Anterior cingulate cortex (tissue), 58 donors: ENCODE measurements at places on chromosomes 5 and 9.

GRCh38 chr5:42579320-42579719, 156.1 kb downstream of the GHR start:
- DNase-seq = no peak

DNA sequence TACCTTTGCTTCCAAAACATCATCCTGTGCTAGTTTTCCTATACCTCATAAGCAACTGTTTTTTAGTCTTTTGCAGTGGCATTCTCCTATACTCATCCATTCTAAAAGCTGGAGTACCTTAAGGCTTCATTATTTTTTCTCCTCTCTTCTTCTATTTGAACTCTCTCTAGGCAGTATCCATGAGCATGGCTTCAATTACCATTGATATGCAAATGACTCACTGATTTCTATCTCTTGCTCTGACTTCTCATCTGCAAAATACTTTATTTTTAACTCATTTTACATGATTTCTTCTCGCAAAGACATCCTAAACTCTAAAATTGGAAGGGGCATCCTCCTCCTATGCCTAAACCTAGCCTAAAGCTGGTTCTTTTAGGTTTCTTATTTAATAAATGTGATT, 365.1 kb upstream of the NUDT12 start:
- no peak for DNase-seq

DNA sequence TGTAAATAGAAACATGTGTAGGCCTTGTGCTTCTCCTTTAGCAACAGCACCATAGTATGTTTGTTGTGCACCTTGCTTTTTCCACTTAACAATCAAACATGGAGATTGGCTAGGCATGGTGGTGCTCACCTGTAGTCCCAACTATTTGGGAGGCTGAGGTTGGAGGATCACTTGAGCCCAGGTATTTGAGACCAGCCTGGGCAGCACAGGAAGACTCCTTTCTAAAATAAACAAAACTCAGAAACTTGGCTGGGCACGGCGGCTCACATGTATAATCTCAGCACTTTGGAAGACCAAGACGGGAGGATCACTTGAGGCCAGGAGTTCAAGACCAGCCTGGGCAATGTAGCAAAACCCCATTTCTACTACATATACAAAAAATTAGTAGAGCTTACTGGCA, 948 bp upstream of the FAXDC2 start:
- DNase-seq = no peak

- no peak for DNase-seq
These were observed 72.7 kb downstream of the EPB41L4B start for GRCh38 chr9:109248133-109248581.

DNA sequence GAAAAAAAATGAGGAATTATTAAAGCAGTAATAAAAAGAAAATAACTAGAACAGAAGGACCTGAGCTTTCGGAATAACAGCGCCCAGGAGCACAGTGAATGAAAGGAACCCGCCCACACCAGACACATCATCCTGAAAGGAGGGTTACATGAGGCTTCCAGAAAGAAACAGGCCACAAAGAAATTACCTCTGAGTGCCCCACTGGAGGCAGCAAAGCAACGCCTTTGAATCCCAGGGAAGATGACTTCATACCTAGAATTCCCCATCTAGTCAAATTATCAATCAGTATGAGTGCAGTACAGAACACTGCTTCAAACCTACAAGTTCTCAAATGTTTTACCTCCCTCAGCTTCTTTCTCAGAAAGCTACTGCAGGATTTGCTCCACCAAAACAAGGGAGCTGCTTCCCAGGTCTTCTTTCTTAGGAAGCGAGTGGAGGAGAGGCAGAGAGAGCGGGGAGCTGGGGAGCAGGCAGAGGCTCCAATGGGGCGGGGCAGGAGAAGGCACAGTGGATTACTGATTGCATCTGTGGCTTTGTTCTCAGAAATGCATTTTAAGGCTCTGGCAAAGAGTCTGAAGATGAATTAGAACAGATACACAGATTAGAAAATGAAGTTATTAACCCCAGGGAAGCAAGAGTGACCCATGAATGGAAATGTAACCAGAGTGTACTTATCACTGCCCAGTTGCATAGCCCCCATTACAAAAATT, 87.1 kb downstream of the SEMA4D start:
- DNase-seq = no peak

DNA sequence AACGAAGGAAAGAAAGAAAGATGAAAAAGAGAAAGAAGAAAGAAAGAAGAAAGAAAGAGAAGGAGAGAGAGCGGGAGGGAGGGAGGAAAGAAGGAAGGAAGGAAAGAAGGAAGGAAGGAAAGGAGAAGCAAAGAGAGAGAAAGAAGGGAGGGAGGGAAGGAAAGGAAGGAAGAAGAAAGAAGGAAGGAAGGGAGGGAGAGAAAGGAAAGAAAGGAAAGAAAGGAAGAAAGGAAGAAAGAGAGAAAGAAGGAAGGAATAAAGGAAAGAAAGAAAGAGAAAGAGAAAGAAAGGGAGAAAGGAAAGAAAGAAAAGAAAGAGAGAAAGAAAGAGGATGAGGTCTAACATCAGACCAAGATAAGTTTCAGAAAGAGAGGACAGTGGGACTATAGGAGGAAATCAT, 9.0 kb upstream of the ANKRD34B start:
- no peak for DNase-seq

DNA sequence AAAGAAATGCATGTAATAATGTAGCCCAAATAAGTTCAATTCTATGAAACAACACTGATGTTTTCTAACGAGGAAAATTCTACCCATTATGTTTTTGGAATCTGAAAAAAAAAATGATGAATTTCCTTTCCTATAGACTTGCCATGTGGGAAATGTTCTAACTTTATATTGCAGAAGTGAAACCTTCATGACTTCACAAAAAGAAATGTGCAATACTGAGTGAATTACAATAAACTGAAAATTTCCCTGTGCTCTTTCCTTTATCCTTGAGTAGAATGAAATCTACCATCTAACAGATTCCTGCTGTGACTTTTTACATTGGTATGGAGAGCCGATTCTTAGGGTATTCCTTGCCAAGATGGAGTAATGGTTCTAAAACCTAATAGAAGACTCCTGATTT, 1622.5 kb downstream of the MAT2B start:
- no peak for DNase-seq

DNA sequence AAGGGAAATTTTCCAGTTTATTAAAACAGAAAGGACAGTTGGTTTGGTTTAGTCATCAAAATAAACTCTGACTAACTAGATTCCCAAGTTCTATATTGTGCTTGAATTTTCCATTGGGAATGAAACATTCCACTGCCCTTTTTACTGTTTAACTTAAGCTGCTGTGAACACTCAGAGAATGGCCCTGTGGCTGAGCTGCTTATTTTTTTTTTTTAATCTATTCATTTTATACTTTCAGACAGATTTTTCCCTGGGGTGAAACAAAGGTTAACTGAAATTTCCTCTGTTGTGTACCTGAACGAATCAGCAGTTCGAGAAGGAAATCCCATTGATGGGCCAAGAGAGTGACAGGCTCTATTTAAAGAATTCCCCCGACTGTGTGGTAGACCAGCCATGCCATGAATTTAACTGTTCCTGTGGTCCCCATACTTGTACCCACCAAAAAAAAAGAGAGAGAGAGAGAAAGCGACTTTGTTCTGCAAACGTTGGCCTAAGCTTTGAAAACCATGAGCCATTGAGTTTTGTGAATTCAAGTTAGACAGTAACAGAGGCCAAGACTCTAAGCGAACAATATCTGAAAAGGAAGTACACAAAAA, 138.7 kb upstream of the GRHPR start:
- DNase-seq = no peak

GRCh38 chr5:111070272-111071134, 1.0 kb upstream of the TSLP start:
- DNase-seq = no peak

DNA sequence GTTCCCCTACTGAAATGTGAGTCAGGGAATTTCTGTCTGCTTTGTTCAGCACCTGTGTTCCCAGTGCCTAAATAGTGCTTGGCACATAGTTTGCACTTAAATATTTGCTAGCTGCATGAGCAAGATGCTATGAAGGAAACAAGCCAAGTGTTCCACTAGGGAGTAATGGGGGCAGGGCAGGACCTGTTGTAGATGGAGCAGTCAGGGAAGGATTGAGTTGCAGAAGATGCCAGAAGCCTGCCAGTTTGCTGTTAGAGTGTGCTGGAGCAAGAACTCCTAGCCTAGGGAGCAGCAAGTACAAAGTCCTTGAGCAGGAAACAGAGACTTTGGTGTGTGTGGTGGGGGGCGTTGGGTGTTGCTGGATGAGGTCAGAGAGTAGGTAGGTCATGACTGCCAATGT, 87.5 kb downstream of the DAB2IP start:
- DNase-seq = no peak
